ENCODE measurements at places on chromosomes 7 and 10. TPM values are rescaled to one million over a fixed set of nuclear protein-coding genes. Genes with fewer than 3 reads are reported as not detected.

DNA sequence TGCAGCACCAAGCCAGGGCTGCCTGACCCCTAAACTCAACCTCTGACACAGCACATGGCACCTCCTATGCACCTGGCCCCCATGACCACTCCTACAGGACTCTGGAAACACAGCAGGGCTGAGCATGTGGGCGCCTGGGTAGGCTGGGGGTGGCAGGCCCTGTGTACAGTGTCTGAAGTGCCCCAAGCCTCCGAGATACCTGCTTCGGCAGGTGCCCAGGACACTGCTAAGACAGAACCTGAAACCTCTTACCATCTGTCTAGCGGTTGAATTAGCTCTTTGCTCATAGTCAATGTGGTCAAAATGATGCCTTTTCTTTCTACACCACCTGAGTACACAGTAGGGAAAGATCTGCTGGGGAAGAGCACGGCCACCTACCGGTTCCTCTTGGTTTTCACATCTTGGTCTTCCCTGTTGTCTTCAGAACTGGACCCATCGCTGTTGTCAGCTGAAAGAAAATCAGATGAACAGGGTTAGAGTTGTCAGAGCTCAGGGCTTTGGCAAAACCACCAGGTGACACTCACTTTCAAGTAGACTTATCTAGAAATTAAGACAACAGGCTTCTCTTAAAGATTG lies 177.4 kb downstream of the TCERG1L start:
- DNase-seq: no peak

DNA sequence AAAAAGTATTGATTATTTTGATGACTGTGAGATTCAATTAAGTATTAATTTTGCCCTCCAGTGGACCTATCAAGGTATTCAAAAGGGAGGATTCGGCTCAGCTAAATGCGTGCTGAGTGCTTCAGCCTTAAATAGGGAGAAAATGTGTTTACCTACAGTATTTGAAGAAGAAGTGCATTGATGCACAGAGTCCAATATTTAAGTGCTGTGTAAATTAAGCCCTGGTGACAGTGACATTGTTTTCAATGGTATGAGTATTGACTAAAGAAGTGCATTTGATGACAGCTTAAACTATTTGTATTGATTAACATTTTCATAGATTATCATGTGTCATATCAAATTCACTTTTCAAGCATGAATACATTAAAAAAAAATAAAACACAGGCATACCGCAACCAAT lies 106.6 kb downstream of the POU6F2 start:
- no peak for DNase-seq

- DNase-seq: no peak
These were observed 166.9 kb downstream of the PARD3 start for GRCh38 chr10:34647875-34648865.

The CH25H gene
- total RNA-seq: not detected

Data from IMR-90 (cell line).